ENCODE measurements at places on chromosomes 1 and 21. TPM values are rescaled to one million over a fixed set of nuclear protein-coding genes. Genes with fewer than 3 reads are reported as not detected.

Gene TMEM234
- total RNA-seq: 14.8 TPM

Gene DNAJC6
- 220 TPM for total RNA-seq

Gene SLC22A15
- 28.6 TPM for total RNA-seq

Gene PARS2
- total RNA-seq: 4.2 TPM

Gene KCNE2
- total RNA-seq: 0.23 TPM

Gene IFNGR2
- total RNA-seq: 56.3 TPM

Gene VAMP3
- total RNA-seq: 36.4 TPM

Gene WDR64
- total RNA-seq: not detected

Gene BARHL2
- total RNA-seq: 1.4 TPM

Gene SPATA17
- 13.4 TPM for total RNA-seq

Gene SPRR1A
- not detected for total RNA-seq

Gene C1orf94
- 0.23 TPM for total RNA-seq

Gene LRRC8B
- 23.3 TPM for total RNA-seq

Gene ARL8A
- total RNA-seq: 77.7 TPM

Gene PRRX1
- total RNA-seq: 10.6 TPM

Gene COL11A1
- 36.7 TPM for total RNA-seq

Gene PTGFR
- total RNA-seq: 4.6 TPM

Gene NDUFS2
- total RNA-seq: 143 TPM

Gene LHX8
- 26.8 TPM for total RNA-seq

Gene KCND3
- 40.8 TPM for total RNA-seq

Gene ICOSLG
- total RNA-seq: 0.69 TPM

Gene SELE
- 0.23 TPM for total RNA-seq

Gene FHAD1
- 6.5 TPM for total RNA-seq

Gene DCST1
- total RNA-seq: not detected

All from diencephalon (tissue), 1 donor.